ENCODE measurements at places on chromosomes 5 and 9. TPM values are rescaled to one million over a fixed set of nuclear protein-coding genes. Genes with fewer than 3 reads are reported as not detected.

DNA sequence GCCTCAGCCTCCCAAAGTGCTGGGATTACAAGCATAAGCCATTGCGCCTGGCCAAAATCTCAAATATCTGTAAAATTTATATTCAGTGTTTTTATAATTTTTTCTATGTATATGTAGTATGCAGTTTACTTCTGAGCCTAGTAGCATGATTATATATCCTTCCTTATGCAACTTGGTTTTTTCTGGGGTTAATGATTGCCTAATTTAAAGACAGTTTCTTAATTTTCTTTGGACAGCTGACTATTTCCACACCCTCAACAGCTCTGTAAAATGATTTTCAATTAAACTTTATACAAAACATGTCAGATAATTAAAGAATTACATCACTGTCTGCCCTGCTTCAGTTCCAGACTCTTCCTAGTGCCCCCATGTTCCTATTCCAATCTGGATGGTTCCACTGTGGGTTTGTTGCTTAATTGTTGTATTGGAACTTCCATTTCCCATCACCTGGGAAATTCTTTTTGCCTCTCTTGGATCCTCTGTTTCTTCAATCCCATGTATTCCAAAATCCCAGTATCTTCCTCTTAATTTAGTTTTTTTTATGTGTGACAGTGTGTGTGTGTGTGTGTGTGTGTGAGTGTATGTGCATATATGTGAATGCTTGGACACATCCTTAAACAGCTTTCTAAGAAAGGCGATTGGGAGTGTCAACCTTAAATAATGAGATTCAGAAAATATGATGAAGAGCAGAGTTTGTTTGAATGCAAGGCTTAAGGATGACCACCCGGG lies 53.2 kb downstream of the C5orf22 start:
- no peak for DNase-seq

Gene GABBR2
- total RNA-seq: not detected

GRCh38 chr5:73485715-73486114 lies 12.5 kb upstream of the BTF3 start:
- no peak for DNase-seq

Gene FOXD4L3
- total RNA-seq: 0.25 TPM

DNA sequence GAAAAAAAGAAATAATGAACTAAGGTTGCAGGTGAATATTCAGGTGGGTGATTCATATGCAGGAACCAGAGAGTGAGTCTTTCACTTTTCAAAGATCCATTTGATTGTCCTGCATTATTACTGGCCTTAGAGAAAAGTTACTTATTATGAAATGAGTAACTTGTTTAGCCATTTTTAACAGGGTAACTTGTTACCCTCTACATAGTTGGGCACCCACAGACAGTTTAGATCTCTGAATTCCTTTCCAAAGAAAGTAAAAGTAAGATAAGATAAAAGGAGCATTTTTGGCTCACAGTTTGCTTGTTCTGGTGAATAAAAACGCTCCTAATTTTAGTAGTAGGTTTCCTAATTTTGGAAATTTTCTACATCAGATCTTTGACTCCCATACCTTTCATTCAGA lies 54.1 kb upstream of the DAB2 start:
- no peak for DNase-seq

DNA sequence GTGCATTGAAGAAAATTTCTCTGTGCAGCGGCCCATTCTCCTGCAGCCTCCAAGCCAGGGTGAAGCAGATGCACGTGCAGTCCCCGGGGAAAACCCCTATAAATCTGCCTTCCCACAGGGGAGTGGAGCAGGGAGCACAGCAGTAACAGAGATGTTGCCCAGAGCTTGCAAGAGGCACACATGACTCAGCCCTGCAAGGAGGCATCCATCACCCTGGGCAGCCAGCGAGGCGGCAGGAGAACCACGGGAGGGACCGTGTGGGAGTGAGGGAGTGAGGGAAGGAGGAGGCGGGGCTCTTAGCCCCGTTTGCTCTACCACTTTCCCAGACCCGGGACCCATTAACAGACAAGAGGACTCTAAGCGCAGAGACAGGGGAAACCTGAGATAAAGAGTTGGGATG lies 96.2 kb upstream of the ARAP3 start:
- no peak for DNase-seq

Gene ACTL7A
- total RNA-seq: not detected

Gene ZMYND19
- total RNA-seq: 27.5 TPM

- DNase-seq: no peak
Observed at GRCh38 chr5:164296603-164297080, 791.2 kb downstream of the MAT2B start.

Gene STKLD1
- total RNA-seq: 1.2 TPM

DNA sequence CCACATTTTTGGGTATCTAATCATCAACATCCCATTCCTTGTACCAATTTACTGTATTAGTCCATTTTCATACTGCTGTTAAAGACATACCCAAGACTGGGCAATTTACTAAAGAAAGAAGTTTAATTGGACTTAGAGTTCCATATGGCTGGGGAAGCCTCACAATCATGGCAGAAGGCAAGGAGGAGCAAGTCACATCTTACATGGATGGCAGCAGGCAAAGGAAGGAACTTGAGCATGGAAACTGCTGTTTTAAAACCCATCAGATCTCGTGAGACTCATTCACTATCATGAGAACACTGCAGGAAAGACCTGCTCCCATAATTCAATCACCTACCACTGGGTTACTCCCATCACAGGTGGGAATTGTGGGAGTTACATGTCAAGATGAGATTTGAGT lies 95.4 kb upstream of the SLCO6A1 start:
- no peak for DNase-seq

DNA sequence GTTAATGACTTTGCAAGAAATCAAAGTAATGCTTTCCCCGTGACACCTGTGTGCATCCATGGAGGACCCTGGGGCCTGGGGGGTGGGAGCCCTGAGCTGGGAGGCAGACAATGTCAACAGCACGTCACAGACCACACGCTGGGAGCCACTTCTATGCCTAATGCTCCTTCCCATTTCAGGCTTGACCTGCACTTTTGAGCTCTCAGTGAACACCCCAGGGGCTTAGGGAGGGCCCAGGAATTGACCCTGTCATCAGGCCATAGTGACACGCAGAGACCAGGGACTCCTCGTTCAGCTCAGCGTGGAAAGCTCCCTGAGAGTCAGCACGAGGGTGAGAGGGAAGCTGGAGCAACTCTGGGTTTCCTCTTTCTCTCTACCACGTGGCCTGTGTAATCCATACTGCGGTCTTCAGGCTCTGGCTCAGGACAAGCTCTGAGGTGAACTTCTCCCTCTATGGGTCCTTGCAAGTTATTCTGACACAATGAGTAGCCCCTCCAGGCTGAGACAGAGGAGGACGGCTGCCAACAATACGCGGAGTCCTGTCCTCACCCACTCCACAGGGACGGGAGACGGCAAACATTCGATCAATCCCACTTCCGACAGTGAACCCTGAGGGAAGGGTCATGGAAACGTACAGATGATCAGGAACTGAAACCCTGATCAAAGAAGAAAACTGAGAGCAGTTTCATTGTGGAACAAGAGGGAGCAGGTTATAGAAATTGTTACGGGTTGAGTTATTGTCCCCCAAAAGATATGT lies 130.8 kb upstream of the IRX4 start:
- no peak for DNase-seq

- DNase-seq: no peak
Observed at GRCh38 chr5:139960723-139961383, 82.2 kb downstream of the NRG2 start.

DNA sequence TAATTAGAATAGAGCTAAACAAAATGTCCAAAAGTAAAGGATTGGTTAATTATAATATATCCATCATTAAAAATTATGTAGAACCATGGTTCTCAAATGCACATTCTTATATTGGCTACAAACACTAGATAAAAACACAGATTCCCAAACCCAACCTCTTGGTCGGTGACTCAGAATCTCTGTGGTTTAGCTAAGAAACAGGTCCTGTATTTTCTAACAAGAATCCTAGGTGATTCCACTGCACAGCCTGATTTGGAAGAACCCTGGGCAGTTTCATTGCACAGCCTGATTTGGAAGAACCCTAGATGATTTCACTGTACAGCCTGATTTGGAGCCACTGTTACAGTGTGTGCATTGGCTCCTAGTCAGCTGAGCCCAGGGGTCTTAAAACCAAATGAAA lies 67.9 kb downstream of the KIAA1958 start:
- DNase-seq: no peak

GRCh38 chr5:62115014-62115413 lies 191.0 kb upstream of the KIF2A start:
- no peak for DNase-seq
